ENCODE measurements at places on chromosomes 11 and 22.

DNA sequence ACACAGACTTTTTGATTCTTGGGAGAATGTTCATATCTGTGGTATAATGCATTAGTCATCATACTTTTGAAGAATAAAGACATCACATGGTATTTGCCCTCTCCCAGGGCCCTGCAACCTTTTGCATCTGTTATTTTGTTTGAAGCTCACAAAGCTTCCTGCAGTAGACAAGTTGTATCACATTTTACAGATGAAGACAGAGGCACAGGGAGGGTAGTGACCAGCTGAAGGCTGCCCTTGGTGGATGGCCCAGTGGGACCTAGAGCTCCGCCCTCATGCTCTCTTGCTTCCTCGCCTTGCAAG is 66.4 kb downstream of the UBASH3B start:
- DNase-seq, result no peak

DNA sequence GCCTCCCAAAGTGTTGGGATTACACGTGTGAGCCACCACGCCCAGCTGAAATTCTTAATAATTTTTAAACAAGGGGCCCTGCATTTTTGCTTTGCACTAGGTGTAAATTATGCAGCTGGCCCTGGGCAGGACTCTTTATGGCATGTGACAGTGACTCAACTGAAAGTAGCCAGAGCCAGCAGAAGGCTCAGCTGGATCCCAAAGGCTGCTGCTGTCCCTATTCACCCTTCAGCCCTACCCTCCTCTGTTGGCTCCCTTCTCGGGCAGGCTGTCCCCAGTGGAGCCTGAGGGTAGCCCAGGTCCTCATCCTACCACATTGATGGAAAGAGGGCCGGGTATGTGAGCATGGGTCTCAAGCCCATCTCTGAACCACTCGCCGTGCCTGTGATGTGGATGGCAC is 45.6 kb downstream of the CD82 start:
- no peak for DNase-seq

- DNase-seq, result no peak
Measured at GRCh38 chr22:39364714-39365491, 15.1 kb downstream of the SYNGR1 start.

GRCh38 chr11:86606836-86607481 is 65.5 kb downstream of the ME3 start:
- DNase-seq, result no peak

DNA sequence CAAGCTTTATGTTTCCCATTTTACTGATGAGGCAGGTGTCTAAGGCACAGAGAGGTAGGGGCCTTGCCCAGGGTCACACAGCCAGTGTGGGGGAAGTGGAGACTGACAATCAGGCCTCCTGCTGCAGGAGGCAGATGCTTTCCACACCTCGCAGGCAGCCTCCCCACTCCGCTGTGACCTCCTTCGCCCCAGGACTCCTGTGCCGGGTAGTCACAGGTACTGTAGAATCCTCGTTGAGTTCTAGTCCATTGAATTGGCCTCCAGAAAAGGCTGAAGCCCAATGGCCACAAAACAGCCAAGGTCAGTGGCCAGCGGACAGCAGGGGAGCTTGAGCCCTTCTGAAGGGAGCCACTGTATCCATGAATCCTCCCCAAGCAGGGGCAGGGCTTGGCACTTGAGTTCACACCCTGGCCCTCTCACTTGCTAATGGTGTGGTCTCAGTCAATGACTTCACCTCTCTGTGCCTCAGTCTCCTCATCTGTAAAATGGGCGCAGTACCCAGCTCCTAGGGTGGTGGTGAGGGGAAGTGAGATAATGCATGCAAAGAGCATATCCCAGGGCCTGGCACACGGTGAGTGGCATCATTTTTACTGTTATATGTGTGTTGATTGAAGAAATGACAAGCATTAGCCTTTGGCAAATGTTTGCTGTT is 1.1 kb upstream of the FXYD2 start:
- no peak for DNase-seq

GRCh38 chr11:2399488-2400068 is 972 bp upstream of the TSSC4 start:
- no peak for DNase-seq

- no peak for DNase-seq
Measured at GRCh38 chr11:113906038-113906437, 1.4 kb downstream of the HTR3B start.

DNA sequence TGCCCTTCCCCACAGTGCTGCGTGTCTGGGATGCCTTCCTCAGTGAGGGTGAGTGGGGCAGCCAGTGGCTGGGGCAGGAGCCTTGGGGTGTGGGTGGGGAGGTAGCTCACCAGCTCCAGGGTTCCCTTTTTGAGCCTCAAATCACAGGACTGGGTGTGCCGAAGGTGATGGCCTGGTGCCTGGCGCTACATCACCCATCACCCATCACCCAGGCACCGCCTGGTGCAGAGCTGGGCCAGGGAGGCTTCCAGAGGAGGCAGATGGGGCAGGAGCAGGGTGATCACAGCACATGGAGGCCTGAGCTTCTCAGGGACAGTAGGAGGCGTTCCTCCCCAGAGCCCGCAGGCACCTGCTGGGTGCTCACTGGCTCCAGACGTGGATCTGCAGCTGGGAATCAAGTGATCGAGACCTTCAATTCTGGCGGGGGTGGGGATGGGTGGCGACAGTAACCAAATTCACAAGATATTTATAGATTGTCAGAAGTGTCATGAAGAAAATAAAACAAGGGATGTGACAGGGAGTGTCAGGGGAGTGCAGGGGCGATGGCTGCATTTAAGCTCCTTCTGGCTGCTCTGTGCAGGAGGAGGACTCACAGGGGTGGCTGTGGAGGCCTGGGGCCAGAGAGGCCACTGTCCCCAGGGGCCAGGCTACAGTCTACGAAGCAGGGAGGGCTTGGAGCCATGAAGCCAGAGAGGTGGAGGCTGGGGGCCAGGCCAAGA is 3.2 kb downstream of the TBC1D10C start:
- DNase-seq, result no peak

- DNase-seq, result no peak
Measured at GRCh38 chr11:9397746-9398680, 13.6 kb downstream of the IPO7 start.

DNA sequence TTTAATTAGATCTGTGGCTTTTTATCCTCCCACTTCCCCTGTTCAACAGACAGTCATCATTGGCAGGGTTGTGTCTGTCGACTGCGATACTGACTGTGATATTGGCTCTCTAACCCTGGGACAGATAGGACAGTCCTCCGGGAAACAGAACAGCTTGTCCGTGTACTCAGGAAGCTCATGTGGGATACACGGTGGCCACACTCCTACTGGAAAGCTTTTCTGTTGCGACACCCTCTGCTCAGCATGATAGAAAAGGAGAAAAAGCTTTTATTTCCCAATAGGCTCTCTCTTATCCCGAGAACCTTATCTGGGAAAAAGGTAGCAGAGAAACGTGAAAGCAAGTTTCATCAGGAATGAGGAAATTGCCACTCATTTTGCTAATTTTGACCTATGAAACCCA is 60.4 kb upstream of the HSPA8 start:
- DNase-seq, result no peak

DNA sequence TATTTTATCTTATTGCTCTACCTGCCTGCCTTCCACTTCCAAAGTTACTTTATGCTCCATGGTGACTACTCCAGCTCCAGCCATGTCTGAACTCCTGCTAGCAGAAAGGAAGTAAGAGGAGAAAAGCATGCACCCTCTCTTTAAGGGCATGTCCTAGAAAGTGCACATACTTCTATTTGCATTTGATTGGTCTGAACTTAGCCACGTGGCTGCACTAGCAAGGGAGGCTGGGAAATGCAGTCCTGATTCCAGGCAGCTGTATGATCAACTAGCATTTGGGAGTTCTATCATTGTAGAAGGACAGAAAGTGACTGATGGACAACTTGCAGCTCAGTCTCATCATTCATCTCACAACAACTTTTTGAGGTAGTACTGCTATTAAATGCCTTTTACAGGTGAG is 515.7 kb downstream of the BUD13 start:
- no peak for DNase-seq

- DNase-seq, result no peak
Measured at GRCh38 chr11:112751329-112751728, 209.9 kb upstream of the NCAM1 start.

- DNase-seq, result no peak
Measured at GRCh38 chr11:61133956-61134662, 27.1 kb downstream of the VPS37C start.

- DNase-seq, result no peak
Measured at GRCh38 chr11:6647836-6648235, 7.8 kb downstream of the DCHS1 start.

DNA sequence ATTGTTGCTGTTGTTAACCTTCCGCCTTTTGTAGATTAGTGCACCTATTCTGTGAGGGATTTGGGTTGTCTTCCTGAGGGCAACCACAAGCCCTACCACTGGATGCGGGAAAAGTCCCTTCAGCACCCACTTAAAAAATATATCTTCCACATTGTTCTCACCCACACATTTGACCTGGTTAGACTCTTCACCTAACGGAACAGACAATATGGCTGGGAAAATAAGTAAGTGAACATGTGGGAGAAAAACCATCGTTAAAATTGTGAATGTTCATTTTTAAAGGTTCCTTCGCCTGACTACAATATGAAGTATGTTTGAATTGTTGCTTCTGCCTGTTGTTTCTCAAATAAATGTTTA is 72.0 kb upstream of the MPEG1 start:
- no peak for DNase-seq

- DNase-seq, result no peak
Measured at GRCh38 chr22:20279662-20280134, 11.6 kb upstream of the RTN4R start.

- DNase-seq, result no peak
Measured at GRCh38 chr22:23215294-23216241, 35.3 kb downstream of the BCR start.

GRCh38 chr11:2196970-2197770 is 25.6 kb upstream of the TH start:
- no peak for DNase-seq

DNA sequence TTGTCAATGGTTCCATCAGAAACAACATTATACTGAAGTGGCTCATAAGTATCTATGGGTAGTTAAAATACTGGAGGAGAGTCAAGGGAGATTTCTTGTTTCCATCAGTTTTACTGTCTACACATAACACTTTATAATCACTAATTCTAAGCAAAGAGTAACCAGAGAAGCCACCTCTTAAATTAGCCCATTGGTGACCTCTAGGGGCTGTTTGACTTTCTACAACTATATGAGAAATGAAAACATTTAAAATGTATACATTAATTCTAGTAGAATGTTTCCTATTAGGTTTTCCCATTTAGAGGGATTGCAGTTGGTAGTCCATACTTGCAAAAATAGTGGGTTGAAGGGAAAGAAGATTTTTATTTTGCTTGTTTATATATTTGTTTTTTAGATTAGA is 504.3 kb downstream of the FAM181B start:
- DNase-seq, result peak; percentile 37

Data from SW 1271 (cell line).